NCI-H1436 treated with DMSO at 0.1 percent for 48 hours (cell line): ENCODE measurements at places on chromosomes 13 and 19.

GRCh38 chr19:11377756-11378155, 3.3 kb downstream of the SWSAP1 start:
- DNase-seq = no peak

GRCh38 chr13:99702687-99703319, 201.5 kb downstream of the TM9SF2 start:
- peak; percentile 19 for DNase-seq

DNA sequence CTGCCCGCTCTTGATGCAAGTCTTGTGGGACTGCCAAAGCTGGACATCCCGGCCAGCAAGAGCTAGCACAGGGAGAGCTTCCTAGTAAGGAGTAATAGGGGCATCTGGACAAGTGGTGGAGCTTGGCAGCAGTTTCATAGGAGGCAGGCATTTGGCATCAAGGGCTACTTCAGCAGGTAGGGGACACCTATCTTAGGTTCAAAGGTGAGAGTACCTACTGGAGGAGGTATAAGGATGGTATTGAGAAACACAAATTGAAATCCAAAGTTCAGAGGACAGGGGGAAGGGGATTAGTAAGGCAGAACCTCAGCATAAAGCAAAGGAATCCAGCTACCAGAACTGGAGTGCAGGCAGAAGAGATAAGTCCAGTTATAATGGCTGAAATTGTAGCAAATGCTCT, 441.7 kb downstream of the OXGR1 start:
- no peak for DNase-seq

DNA sequence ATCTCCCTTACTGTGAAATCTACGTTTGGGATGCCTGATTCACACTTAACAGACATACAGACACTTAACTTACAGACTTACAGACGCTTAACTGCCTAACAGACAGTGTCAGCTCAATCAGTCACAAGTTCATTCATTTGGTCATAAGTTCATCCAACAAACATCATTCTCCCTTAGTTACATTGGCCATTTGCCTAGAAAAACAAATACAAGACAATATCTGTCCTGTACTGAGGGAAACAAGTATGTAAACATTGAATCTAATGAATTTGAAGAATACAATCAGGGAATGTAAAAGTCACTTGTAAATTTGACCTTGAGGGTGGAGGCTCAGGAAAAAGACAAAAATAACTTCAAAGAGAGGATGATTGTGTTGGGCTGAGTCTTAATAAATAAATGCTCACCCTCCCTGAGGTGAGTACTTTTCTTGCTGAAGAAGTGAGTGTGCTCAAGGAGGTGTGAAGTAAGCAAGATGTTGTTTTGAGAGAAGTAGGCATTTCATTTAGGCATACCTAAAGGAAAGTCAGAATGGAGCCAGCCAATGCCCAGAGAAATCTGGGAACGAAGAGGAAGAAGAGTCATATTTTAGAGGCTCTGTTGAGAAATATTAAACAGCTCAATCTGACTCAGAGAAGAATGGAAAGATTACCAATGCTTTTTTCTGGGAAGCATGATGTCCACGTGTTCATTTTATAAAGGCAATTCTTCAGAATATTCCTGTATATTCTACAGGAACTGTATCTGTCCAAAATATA, 958.4 kb upstream of the SLC10A2 start:
- DNase-seq = no peak

GRCh38 chr13:111186305-111186935, 71.3 kb downstream of the ARHGEF7 start:
- DNase-seq = no peak

DNA sequence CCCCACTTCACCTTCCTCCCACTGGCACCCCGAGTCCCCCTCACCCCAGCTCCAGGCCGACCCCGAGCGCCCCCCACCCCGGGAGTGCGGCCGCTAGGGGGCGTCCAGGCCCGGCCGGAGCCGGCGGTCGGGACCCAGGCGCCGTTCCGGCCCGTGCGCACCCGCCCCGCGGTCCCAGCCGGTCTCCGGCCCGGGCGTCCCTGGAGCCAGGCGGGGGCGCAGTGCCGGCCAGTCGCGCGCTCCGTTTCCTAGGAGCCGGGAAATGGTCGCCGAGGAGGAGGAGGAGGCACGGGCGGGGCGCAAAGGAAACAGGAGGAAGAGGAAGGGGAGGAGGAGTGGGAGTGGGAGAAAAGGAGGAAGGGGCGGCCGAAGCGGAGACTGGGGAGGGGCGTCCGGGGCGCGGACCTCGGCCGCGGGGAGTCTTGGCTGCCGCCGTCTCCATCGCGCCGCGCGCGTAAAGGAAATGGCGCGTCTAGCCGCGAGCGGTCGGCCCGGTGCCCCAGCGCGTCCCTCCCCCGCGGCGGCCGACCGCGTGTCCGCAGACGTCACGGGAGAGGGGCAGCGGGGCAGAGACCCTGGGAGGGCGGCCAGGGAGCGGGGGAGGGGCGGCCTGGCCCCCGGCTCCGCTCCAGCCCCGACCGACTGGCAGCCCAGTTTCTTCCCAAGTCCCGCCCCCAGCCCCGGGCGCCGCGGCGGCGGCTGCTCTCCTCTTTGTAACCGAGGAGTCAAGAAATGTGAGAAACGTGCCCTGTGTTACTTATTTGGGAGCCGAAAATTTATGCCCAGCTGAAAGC, 1.1 kb upstream of the KCTD15 start:
- DNase-seq = no peak

DNA sequence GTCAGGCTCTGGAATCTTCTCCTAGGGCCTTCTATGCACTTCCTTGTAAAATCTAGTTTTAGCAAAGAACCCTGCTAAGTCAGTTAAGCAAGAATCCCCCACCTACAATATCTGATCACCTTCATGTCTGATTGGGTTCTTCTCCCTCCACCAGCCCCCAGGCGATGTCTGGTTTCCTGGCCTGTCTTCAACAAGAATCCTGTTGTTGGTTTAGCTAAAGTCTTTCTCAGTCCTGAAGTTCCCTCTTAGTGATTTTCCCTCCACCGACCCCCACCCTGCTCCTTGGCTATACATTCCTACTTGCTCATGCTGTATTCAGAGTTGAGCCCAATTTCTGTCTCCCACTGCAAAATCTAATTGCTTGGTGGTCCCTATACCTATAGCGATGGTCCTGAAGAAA, 35.2 kb upstream of the SLC46A3 start:
- no peak for DNase-seq

- no peak for DNase-seq
These were observed 1.4 kb downstream of the LILRB2 start for GRCh38 chr19:54279406-54279962.

DNA sequence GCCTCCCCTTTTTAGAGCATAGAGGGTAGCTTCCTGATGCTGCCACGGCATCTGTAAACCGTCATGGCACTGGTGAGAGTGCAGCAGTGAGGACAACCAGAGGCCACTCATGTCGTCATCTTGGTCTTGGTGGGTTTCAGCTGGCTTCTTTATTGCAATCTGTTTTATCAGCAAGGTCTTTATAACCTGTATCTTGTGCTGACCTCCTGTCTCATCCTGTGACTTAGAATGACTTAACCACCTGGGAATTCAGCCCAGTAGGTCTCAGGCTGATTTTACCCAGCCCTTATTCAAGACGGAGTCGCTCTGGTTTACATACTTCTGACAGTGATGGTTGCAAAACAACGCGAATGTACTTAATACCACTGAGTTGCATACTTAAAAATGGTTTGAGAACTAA, 14.4 kb upstream of the FBN3 start:
- DNase-seq = no peak

DNA sequence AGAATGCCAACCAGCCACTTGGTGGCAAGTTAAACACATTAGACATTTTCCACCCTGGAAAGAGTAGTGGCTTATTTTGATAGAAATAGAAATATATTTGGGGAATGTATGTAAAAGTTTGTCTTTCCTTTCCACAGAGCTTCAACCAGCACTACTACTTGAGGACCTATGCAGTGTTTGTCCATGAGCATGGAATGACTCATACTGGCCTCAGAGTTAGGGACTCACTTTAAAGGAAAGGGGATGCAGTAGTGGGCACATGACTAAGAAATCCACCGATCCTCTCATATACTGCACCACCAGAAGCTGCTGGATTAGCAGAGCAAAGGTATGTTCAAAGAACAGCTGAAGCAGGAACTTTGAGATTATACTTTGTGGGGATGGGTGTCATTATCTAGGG, 62.6 kb downstream of the LACC1 start:
- no peak for DNase-seq

DNA sequence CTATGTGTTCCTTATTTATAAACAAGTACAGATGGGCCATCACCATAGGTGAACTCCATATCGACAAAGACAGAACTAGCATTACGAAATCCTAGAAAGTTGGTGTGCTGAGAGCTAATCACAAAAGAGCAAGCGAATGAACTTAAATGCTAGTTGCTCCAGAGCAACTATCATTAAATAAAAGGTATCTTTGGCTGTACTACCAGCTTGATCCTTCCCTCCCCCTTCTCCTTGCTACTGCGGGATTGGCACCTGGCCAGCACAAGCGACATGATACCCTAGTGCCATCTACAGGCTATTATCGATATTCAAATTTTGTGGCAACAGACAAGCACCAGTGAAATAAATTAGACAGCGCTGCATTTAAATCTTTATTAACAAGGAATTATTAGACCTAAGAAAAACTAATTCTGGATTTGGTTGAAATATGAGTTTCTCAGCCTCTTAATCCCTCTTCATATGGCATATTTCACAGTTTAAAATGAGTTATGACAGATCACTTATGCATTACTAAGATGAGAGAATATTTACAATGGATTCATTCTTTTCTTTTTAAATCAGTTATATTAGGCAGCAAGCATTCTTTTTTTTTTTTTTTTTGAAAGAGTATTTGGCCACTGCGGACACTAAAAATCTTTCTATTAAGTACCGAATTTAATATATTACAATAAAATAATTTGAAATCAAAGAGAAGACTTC, 5.8 kb downstream of the PCDH9 start:
- DNase-seq = no peak

GRCh38 chr19:53982001-53982451, 9.4 kb upstream of the CACNG6 start:
- DNase-seq = no peak

- no peak for DNase-seq
These were observed 37.8 kb upstream of the ONECUT3 start for GRCh38 chr19:1715540-1715939.

- no peak for DNase-seq
These were observed 184.7 kb downstream of the PCCA start for GRCh38 chr13:100273552-100273951.

- no peak for DNase-seq
These were observed 94.6 kb upstream of the ARHGEF7 start for GRCh38 chr13:111020546-111020945.

DNA sequence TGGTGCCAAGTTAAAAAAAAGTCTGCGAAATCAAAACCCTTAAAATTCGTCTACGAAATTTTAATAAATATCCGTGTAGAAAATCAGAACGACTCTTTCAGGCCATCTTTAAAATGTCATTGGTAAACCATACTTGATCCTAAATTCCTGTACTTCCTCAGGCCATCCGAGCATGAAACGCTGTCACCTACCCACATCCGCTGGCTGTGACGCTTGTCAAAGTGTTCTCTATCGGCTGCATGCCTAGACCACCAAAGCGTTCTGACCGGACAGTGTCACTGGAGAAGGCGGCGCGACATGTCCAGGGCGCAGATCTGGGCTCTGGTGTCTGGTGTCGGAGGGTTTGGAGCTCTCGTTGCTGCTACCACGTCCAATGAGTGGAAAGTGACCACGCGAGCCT, 119.0 kb upstream of the CLDN10 start:
- no peak for DNase-seq

DNA sequence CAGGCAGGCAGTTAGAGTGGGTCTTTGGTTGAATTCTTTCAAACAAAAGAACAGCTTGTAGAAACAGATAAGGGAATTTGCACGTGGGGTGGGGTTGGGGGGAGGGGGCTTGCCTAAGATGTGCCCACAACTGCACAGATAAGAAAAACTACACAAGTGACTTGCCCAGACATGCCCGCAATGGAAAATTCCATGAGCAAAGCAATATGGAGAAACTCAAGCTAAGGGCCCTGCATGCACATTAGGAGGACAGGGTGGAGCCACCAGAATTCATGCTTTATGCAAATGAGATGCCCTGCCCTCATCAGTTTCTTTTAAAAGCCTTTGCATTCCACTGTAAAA, 755.6 kb upstream of the MIR17HG start:
- no peak for DNase-seq

DNA sequence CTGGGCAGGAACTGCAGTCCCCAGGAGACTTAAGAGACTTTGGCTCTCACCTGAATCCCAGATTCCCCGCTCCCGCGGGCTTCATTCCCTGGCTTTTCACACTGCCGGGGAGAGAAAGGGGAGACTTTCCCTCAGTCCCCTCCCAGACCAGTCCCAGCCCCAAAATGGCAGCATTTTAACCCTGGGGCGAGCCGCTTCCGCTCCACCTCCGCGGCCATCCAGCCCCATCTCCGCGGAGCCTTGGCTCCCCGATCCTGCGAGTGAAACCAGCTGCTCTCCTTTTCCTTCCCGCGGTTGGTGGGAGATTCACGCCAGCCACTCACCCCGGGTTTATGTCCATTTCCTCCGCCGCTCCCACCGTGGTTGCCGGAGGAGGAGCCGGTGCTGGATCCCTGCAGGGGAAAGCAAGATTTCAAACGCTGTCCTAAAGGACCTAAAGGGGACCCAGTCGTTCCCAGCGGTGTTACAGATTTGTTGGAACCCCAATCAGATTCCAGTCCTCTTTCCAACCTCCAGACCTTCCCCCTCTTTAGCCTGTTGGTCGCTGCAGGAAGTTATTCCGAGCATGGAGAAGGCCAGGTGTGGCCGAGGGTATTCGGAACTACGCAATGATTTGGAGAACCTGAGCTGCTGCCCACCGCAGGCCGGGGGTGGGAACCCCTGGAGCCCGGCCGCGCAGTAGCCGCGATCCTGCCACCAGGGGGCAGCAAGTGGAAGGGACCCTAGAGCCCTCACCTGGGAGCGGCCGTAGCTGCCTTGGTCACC, 3.4 kb downstream of the DMKN start:
- DNase-seq = no peak

DNA sequence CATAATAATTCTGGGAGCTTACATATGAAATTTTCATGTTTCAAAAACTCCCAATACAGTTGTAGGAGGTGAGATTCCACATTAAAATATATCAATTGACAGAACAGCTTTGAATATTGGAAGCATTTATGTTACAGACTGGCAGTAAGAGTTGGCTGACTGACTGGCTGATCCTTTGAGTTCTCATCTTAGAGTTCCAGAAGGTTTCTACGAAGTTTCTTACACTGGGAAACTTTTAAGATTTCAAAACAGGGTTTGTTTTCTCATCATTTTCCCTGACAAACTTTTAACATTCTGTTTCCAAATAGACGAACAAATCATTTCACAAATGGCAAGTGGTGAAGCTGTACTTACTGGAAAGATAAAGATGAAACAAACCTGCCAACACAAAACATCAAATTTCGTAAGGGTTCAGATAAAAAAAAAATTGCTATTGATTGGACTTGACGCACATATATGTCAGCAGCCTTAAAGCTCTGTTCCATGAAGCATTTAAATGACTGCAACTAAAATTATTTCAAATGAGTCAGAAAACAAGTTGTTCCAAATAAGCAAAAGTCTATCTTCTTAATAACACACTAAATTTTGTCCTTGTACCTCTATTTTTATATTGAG, 243.5 kb downstream of the SUCLA2 start:
- DNase-seq = no peak
